Gastrocnemius medialis (tissue), 4 donors: ENCODE measurements at places on chromosomes 3 and 15.

DNA sequence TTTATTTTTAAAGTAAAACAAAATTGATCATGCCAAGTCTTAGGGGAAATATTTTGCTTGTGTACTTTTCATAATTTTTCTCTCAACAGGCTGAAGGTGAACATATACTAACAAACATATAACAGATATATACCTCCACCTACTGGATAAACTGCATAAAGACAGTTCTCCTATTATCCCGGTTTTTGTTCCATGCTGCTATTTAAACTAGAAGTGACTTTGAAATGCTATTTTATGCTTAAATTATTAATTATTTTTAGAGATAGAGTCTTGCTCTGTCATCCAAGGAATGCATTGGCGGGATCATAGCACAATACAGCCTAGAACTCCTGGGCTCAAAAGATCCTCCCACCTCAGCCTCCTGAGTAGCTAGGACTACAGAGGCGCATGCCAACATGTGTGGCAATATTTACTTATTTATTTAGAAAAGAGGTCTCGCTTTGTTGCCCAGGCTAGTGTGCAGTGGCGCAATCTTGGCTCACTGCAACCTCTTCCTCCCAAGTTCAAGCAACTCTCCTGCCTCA, 49.8 kb downstream of the ST3GAL6 start:
- no peak for DNase-seq

DNA sequence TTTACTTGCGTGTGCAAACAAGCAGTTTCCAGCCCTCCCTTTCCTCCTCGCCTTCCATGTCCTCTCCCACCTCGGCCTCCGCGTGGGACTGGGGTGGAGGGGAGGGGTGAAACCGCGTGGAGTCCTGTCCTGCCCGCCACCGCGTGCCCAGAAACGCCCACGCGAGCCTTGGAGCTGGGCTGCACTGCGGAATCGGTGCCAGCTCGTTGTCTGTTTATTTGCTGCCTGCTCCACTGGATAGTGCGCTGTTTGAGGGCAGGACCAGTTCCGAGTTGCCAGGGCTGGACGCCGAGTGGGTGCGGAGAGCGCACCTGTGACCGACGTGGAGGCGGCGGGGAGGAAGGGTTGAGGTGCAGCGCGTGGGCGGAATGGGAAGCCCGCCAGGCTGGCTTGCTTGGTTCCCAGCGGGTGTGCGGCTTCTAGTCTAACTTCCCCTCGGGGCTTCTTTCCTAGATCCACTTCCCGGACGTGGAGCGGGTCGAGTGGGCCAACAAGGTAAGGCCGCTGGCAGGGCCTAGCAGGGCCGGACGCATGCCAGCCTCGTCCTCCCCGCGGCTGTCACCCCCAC, 17.3 kb downstream of the ESYT3 start:
- DNase-seq = no peak

- no peak for DNase-seq
Observed at GRCh38 chr3:150544041-150544440, 2.3 kb downstream of the SERP1 start.

GRCh38 chr15:75362642-75363249, 5.7 kb downstream of the MAN2C1 start:
- DNase-seq = no peak

DNA sequence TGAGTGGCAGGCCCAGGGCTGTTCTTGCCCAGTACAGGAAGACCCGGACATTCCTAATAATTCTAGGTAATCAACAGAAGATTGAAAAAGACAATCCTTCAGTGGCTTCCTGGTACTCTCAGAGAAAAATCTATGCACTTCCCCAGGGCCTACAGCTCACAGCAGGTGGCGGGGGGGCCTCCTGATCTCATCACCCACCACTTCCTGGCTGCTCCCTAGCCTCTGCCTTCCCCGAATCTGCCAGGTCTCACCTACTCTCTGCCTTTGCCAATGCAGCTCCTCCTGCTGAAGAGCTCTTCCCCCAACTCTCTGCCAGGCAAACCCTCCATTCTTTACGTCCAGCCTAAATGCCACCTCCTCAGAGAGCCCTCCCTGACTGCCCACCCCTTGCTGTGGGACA, 37.5 kb downstream of the EHD4 start:
- no peak for DNase-seq

GRCh38 chr3:158709666-158710083, 22.6 kb downstream of the RARRES1 start:
- no peak for DNase-seq

GRCh38 chr15:72781631-72782030, 1.9 kb downstream of the ADPGK start:
- no peak for DNase-seq

DNA sequence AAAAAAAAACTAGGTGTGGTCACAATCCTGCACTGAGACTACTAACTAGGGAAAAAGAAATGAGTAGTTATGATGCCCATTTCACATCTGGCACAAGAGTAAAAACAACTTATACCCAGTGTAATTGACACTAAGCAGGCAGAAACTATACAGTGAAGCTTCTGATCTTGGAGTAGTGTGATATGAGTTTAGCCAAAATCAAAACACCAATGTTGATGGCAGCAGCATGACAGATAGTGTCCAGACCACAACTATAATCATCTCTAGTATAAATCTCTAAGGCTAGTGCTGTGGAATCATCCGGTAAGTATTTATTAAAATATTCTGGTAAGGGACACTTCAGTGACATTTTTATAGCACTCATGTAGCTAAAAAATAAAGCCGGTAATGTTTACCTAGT, 108.5 kb upstream of the EPHA6 start:
- no peak for DNase-seq

DNA sequence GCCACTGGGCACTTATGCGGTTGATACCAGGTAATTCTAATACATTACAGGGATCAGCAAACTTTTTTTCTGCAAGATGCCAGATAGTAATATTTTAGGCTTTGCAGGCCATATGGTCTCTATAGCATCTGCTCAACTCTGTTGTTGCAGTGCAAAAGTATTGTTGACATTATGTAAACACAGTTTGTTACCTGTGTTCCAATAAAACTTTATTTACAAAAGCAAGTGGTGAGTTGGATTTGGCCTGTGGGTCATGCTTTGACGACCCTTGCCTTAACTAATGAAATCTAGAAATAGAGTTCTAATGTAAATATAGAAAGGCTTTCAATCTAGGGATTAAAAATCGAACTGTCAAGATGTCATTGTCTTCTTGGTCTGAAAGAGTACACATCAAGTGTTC, 44.4 kb downstream of the PIK3CA start:
- DNase-seq = no peak

DNA sequence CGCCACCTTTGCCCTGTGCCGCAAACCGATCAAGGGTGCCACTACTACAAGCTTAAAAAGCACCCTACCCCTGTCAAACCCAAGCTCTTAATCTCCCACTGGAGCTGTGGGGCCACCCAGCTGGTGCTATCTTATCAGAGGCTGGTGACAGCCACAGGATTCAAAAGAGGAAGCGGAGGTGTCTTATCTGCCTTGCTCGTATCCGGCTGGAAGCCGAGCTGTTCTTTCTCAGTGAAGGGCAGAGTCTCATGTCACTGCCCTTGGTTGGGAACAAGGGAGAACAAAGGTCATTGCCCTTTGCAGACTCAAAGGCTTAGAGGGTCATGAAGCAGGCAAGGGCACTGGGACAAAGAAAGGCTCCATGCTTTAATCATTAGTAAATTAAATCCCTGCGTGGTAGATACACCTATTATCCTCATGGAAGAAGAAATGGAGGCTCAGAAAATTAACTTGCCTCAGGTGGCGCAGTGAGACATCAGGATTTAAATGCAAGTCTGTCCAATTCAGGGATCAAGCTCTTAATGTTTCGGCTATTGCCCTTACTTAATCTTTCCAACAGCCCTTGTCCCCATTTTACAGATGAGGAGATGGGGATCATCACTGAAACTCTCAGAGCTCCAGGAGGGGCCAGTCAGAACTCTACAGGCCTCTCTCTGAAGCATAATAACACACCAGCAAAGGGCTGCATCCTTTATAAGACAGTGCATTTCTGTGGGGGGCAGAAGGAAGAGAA, 360.0 kb upstream of the PROK2 start:
- DNase-seq = no peak

DNA sequence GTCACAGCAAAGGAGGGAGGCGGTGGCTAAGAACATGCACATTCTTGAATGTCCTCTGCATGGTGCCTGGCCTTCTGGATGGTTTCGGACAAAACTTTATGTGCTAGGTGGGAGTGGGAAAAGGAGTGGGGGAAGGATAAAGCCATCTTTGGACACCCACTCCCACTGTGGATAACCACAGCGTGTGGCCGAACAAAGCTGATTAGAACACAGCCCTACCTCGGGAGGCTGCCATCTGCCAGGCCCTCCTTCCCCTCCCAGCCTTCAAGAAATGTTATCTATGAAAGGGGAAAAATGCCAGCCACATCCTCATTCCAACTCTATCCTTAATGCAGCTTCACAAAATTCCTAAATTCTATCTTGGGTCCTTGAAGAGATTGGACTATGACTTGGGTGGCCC, 18.8 kb downstream of the AMOTL2 start:
- DNase-seq = no peak

DNA sequence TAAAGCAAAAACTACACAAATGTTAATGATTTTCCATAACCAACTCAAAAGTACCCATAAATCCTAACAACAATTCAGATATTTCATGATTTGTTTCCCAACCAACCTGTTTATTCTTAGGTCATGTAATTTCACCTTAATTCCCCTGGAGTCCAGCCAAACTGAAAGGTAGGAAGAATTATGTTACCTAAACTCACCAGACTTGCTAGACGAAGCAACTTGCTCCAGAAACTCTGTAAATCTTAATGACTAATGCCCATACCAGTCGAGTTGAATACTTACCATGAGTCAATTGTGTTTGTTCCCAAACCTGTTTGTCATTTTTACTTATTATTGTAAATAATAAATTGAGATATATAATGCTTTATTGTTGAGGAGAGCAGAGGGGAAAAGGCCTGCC, 1030.0 kb downstream of the TBL1XR1 start:
- DNase-seq = no peak

GRCh38 chr15:86115145-86115801, 35.6 kb downstream of the AGBL1 start:
- no peak for DNase-seq

DNA sequence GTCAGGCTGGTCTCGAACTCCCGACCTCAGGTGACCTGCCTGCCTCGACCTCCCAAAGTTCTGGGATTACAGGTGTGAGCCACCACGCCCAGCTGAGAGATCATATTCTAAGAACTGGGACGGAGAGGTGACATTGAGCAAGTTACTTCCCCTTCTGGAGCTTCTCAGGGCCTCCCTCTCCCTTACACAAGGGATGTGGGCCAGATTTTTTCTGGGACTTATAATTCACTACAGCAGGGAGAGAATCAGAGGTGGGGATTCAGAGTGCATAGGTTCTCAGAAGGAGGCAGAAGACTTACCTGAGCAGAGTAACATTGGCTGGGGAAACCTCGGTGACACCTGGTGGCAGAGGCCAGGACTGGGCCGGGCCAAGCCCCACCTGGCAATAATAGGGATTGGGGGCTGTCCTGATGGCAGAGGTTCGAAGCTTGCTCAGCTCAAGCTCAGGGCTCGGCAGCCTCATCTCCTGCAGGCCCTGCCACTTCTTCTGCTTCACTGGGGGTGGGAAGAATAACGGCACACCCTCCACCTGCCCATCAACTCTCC, 6.8 kb downstream of the LTK start:
- no peak for DNase-seq

DNA sequence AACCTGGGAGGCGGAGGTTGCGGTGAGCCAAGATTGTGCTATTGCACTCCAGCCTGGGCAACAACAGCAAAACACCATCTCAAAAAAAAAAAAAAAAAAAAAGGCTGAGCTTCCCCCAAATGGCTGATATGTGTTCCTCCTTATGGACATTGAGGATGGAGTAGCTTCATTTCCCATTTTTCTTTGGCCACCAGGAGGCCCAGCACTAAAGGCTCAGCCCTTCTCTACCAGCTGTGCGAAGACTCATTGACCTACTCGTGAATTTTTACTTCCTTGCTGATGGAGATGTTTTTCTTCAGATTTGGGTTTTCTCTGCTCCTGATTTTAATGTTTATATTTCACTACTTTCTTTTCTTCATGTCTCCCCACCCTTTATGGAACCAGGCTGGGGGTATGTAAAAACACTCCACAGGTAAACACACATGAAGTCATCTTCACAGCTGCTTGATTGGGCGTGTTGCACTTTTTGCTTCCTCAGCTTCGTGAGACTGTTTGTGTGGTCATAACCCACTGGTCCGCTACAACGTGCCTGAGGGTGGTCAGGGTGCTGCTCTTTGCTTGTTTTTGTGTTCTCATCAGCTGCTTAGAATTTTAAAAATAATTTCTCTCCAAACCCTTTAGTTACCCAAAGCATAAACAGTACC, 13.5 kb downstream of the SEMA4B start:
- DNase-seq = no peak

DNA sequence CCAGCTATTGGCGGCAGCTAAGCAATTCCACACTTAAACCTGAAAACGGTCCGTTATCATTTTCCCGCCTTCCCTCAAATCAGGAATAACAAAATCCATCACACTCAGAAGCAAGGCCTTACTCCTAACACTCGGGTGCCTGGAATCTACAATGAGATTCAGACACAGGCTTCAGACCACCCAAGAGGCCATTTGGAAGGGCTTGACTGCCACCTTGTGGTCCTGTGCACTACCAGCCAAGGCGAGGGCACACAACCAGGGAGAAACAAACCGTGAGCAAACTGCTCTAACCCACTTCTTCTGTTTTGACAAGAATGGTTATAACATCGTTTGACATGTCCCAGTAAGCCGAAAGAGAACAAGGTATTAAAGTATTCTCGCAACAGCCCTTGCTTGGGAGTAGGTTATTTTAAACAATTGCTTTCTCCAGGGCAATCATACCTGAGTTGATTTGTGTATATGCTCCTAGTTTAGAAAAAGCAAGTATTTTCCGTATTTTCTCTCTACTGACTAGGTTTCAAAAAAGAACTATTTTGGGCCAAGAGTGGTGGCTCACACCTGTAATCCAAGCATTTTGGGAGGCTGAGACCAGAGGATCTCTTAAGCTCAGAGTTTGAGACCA, 40.1 kb upstream of the TAFA4 start:
- DNase-seq = no peak

DNA sequence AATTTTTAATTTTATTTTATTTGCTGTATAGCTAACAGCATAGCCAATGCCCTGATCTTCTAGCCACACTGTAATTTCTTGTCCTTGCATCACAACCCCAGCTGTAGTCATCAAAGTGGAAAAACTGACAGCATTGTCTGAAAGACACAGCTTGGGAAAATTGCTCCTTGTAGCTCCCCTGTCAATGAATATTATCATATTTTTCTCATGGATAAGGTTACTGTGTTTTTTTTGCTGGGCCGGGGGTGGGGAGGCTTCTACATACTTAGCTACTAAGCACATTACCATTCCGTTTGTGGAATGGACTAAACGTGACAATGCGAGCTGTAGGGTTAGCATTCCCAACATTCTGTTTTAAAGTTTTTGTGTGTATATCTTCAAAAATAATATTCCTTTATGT, 381.3 kb downstream of the TIGIT start:
- DNase-seq = no peak

DNA sequence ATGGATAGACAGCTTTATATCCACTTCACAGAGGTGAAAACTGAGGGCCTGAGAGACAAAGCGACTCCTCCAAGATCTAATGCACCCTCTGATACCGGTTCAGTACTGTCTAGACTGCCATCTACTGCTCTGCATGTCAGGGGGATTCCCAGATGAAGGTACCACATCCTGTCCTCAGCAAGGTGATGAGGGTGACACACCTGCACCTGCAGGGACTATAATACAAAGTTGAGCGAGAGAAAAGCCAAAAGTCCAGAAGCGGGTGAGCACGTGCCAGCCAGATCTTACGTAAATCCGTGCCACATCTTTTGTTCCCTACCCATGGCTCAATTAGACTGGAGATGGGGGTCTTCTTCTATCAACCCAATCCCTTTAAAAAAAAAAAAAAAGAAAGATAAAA, 32.4 kb upstream of the HES1 start:
- DNase-seq = no peak
